CD4-positive, alpha-beta T cell (primary cell): ENCODE measurements at places on chromosomes 16 and 17. TPM values are rescaled to one million over a fixed set of nuclear protein-coding genes. Genes with fewer than 3 reads are reported as not detected.

GRCh38 chr16:57000271-57001025 is 11.1 kb downstream of the NLRC5 start:
- DNase-seq = no peak

PLEKHH3 gene
- 1.1 TPM for total RNA-seq

DNA sequence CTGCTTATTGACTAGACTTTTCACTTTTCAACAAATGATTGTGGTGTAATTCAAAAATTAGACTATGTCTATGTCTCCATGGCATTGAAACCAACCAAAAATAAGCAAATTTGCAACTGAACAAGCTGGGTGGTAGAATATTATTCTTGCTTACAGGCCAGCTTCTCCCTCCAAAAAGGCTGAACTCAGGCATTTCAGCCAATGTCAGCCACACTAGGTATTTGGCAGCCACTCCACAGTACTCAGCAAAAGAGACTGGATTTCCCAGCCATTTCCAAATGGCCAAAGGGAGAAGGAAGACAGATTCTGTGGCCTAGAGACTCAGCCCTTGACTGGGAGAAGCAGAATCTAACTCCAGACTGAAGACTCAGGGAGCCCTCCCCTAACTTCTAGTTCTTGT is 121.8 kb upstream of the IRX5 start:
- no peak for DNase-seq

- DNase-seq = no peak
Measured at GRCh38 chr16:21613781-21614180, 14.4 kb downstream of the METTL9 start.

TEKT1 gene
- not detected for total RNA-seq

MYLK3 gene
- not detected for total RNA-seq

- no peak for DNase-seq
Measured at GRCh38 chr17:2852729-2853282, 56.6 kb downstream of the RAP1GAP2 start.

DNA sequence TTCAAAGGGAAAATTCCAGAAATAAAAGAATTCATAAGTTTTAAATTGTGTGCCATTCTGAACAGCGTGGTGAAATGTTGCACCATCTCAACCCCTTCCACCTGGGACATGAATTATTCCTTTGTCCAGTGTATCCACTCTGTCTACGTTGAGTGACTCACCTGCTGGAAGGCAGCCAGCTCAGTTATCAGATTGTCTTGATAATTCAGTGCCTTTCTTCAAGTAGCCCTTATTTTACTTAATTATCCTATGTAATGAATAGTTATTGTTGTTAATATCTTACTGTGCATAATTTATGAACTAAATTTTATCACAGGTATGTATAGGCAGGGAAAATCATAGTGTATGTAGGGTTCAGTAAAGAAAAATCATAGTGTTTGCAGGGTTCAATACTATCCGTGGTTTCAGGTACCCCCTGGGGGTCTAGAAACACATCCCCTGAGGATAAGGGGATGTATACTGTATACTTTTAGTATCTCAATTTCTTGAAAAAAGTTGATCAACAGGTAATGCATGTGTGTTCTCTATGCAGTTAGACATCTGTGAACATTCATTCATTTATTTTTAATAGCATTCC is 7.7 kb upstream of the PCTP start:
- DNase-seq = no peak

HYDIN gene
- total RNA-seq = not detected

GRCh38 chr17:228951-229708 is 47.7 kb upstream of the DOC2B start:
- no peak for DNase-seq

MFSD6L gene
- total RNA-seq = not detected

- no peak for DNase-seq
Measured at GRCh38 chr17:33803199-33803685, 451.8 kb upstream of the CCL2 start.

GDPD3 gene
- total RNA-seq = 6.4 TPM

GRCh38 chr16:2490190-2491105 is 15.5 kb downstream of the TBC1D24 start:
- DNase-seq = no peak

DNA sequence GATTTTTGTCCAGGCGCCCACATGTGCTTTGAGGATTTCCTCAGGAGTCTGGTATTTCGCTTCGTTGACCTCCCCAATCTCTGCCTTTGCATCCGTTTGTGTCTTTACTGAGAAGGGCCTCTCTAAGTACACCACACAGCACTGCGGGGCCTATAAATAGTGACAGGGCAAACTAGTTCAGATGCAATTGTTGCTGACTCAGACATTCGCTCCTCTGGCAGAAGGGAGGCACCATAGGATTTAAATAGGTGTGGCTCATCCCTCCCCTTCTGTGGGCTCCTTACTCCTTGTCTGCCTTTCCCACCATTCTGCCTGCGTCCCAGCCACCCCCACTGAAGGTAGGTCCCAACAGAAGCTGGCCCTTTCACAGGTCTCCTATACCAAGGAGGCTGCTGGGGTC is 192.3 kb downstream of the SHISA9 start:
- DNase-seq = no peak

SYNGR3 gene
- 3.9 TPM for total RNA-seq

GINS2 gene
- 1.4 TPM for total RNA-seq

GRCh38 chr16:56728980-56729734 is 772 bp upstream of the NUP93 start:
- DNase-seq = no peak
